Fibroblast of mammary gland (primary cell): ENCODE measurements at places on chromosomes 11 and 22.

DNA sequence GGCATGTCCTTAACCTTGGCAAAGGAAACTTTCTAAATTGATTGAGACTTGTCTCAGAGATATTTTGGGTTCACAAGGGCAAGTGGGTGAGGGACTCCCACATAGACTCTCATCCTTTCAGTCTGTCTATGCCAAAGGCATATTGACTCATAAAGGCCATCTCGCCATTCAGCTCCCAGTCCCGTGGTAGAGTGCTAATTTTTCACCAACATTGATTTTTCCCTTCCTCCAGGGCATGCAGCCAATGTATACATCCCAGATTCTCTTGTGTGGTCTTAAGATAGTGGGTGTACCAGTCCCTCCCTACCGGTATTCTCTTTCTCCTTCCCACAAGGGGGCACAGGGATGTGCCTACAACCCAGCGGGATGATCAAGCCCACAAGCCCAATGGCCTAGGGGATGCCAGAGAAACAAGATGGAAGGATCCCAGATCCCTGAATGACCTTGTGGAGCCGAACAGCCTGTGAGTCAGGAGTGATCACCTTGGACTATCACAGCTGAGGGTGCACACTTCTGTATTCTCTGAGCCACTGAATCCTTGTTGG lies 7.9 kb downstream of the C11orf96 start:
- no peak for DNase-seq

- DNase-seq, result peak; percentile 65
These were observed 143.0 kb downstream of the TMEM135 start for GRCh38 chr11:87180742-87181141.

- DNase-seq, result peak; percentile 86
These were observed 15.7 kb downstream of the CRTAM start for GRCh38 chr11:122853971-122854446.

GRCh38 chr22:43213051-43213450 lies 26.1 kb upstream of the TTLL12 start:
- DNase-seq, result no peak

DNA sequence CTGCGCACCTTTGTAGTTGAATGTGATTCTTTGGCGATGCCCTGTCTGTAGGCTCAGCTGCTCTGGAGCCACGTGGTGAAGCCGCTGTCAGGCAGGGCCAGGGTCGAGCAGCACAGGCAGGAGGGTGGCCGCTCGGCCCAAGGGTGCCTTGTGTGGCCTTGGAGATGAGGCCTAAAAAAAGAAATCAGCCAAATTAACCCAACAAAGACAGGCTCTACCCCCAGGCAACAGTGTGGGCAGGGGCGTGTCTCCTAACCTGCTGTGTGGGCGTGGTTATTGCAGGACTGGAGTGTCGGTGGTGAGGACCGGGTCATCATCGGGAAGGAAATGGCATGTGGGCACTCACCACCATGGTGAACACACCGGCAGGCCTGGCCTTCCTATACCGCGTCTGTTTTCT lies 34.3 kb downstream of the CTTN start:
- DNase-seq, result no peak

GRCh38 chr22:46602025-46602424 lies 18.2 kb upstream of the GRAMD4 start:
- DNase-seq, result no peak

DNA sequence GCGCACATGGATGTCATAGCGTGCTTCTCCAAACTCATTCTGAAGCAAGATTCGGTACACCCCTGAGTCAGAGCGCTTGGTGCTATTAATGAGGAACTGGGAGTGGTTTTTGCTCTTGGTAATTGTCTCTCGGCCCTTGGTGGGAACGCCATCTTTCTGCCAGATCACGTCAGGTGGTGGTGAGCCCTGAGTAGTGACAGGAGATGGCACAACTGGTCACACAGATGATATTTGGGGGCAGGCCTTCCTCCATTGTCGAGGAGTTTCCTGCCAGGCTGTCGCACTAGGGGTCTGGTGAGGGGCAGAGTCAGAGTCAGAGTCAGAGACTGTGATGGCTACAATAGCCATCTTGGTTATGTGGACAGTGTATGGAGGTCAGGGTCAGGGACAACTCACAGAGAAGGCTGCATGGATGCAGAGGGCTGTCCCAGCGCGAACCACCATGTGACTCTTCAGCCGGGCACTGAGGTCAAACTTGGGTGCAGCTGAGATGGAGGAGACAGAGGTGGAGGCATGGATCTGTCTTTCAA lies 9.3 kb downstream of the TMEM86A start:
- no peak for DNase-seq

GRCh38 chr11:35897019-35897418 lies 46.8 kb upstream of the LDLRAD3 start:
- DNase-seq, result no peak

DNA sequence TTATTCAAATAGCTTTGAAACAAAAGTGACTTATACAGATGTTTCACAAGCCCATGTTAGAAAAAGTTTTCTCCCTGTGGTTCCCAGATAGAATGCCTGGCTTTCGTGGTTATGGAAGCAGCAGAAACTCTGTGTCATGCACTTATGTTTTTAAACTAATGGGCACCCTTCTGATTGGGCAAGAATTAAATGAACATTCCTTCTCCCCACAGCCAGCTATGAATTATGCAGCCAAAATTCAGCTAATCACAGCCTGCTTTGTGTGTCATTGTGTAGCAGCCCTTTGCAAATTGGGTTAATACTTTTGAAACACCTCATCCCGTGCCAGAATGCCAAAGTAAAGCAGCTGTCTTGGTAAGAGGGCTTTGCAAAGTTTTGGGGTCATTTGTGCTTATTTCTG lies 46.9 kb downstream of the PANX1 start:
- peak; percentile 92 for DNase-seq

GRCh38 chr11:71556018-71556417 lies 7.8 kb downstream of the KRTAP5-9 start:
- no peak for DNase-seq

DNA sequence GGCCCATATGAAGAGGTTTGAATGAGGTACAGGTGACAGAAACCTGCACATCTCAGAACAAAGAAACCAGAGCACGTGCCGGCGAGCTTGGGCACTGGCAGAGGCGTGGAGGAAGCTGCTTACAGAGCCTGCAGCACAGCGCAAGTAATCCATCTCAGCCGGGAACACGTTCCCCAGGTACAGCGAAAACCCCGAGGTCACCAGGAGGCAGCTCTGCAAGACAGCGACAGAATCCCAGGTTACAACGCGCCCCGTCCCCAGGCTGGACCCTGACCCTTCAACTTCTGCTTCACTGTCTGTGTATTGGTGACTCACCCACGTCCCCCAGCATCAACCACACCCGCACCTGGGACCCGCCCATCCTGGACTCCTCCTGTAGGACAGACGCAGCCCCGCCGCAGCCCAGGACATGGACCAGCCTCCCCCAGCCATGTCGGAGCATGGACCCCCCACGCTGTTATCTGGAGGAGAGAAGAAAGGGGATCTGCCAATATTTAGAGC lies 2.2 kb downstream of the MLC1 start:
- no peak for DNase-seq

DNA sequence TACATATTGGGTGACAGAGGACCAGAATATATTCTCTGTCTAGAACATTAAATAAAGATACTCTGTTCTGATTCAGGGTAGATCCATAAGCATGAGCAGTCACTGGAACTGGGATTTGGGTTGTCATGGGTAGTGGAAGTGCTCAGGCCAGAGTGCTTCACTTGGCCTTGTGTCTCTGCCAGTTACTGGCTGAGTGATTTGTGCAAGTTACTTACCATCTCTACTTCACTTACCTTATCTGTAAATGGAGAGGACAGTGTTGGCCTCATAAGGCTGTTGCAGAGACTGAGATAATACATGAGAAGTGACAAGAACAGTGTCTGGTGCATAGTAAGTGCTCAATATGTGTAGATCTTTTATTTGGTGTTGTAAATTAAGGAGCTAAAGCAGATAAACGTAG lies 17.6 kb downstream of the ATXN10 start:
- no peak for DNase-seq

DNA sequence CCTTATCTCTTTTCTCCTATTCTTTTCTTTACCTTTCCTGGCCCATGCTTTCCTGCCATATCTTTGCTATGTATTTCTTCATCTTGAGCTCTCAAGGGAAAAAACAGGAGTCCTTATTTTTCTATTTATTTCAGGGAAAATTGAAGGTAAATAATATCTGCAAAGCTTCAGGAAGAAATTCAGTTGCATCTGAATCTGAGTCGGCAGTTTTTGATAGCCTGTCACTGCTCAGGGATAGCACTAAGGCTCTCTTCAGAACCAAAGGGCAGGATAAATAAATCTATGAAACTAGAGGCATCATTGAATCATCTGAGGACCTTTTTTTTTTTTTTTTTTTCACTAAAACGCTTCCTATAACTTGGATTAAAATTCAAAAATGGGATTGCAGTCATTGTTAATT lies 288.9 kb downstream of the TMEM135 start:
- DNase-seq, result no peak

GRCh38 chr11:124577716-124578427 lies 8.1 kb downstream of the OR8A1 start:
- no peak for DNase-seq

DNA sequence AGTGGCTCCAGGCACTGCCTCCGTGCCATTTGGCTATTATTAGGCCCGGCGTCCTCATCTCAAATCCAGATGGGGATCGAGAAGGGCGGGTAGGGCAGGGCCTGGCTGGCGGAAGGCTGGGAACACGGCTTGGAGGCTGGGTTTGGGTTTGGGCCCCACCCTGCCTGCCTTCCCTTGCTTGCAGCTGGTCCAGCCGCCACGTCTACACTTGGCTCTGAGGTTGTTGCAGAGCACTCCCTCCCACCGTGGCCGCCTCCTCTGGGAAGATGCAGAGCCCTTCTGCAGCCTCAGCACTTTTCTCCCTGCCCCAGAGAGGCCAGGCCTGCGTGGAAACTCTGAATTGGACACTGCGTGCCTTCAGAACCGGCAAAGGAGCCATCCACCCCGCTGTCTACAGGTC lies 5.2 kb upstream of the SMTN start:
- DNase-seq, result peak; percentile 86

DNA sequence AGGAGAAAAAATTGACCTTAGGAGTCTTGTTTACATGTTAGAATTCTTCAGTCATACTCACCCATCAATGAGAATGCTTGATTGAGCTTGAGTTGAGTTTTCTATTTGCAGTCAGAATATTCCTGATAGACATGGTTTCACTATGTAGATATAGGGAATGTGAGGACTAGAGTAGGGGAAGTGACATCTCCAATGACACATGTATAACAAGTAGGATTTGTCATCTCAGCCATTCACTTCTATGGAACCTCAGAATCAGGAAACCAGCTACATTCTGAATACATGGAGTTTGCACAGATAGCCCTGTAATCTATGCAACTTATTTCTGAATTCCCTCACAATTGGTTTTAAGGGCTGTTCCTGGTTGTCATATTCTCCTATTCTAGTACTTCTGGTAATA lies 20.1 kb upstream of the OR9Q1 start:
- DNase-seq, result no peak

DNA sequence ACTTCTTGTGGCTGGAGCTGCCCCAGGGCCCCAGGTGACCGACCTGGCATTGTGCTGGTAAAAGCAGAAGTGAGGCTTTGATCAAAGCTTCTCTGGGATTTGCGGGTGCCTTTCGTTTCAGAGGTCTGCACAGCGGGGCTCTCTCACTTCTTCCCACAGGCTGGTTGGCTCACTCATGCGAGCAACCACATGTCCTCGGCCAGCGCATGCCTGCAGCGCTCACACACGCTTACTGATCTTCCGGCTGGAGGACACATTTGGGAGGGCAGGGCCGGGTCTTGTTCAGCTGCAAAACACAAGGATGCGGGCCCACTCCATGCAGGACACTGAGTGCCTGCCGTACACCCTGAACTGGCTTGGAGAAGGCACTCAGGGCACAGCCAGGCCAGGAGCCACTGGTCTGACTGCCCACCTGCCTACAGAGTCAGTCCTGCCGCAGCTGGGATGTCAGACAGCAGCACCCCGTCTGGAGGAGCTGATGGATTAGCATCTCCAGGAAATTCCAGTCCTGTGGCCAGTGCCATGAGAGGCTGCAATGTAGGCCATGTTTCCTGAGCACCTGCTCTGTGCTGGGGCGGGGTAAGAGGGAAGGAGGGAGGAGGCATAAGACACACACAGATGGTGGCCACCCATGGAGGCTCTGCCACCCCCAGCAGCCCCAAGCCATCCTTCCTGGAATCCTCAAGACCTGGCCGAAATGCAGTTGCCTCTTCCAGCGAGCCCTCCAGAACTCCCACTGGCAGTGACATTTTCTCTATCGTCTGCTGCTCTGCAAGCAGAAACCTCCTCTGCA lies 1383.2 kb downstream of the BRD1 start:
- no peak for DNase-seq

- DNase-seq, result no peak
These were observed 430.3 kb downstream of the AASDHPPT start for GRCh38 chr11:106507645-106508306.

DNA sequence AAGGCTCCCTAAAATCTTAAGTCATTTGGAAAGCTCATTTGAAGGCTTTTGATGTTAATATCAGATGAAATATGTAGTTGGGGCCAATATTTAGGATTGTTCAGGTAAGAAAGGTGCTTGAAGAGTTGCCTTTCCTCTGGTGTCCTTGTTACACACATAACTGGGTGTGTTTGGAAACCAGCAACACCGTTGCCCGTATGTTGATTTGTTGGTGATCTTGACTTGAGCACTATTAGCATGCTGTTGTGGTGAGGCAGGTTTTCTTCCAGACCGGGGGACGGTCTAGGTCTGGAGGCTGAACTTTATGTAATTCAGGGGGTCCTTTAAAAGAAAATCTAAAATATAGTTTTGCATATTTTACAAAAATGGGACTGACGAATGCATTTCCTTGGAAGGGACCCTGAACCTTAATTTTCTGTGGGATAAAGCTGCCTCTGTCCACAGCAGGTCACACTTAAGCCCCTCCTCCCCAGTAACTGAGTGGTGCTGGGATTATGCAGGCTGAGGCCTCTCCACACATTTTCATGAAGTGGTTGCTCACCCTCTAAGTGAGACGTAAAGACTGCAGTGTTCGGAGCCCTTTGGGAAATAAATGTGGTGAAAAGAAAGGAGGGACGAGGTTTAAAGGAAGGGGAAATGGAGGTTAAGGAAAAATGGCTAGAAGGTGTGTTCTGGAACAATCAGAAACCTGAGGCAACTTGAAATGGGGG lies 1.8 kb downstream of the YWHAH start:
- DNase-seq, result no peak

DNA sequence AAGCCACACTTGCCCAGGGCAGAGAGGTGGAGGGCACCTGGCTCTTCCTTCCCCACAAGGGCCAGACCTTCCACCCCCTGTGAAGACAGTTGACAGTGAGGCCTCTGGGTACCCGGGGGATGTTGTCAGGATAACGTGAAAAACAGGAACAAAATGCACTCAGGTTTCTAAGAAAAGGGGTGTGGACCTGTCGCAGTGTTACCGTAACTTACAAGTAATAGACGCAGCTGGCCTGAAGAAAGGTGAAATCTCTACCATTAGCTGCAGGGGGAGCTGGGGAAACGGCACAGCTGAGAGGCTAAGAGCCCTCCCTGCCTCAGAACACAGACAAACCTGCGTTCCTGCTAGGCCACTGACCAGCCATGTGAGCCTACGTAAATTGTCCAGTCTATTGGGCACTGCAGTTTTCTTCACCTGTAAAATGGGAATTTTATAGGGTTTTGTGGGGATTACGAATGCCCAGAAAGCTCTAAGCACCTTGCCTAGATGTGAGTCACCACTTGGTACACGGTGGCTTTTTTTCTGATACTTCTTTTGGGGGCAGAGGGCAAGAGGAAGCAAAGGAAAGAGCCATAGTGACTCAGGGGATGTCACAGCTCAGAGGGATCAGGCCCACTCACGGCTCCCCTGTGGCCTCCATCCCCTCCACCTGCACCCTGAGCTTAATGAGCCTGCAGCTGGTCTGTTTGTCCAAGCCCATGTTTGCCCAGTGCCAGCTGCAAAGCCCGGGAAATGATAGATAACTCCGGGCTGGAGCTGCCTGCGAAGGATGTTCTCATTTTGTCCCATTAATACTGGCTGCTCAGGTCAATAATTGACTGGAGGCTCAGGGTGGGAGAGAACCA lies 18.4 kb upstream of the CABP7 start:
- DNase-seq, result peak; percentile 28
